ENCODE measurements at places on chromosomes 12 and 14.
A peak's percentile ranks its signal among the peaks of the same experiment; 100 is the strongest.

GRCh38 chr12:59365133-59365532 is 230.7 kb upstream of the SLC16A7 start:
- DNase-seq: no peak

- DNase-seq: no peak
Observed at GRCh38 chr12:108831309-108831991, 25.9 kb downstream of the SSH1 start.

DNA sequence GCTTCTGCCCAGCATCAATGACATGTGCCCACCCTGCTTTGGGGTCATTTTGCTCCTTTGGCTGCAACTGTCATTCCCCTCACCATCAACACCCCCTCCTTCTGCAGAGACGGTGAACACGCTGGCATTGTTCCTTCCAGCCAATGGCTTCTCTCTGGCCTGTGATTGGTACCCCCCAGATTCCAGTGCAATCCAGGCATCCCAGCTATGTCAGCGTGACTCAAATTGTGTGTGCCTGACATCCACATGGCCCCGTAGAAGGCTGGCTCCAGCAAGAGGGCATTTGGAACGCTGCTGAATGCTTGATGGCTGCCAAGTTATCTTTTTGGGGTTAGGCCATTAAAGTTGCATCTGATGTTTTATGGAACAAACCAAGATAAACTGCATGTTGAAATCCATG is 21.0 kb upstream of the CCND2 start:
- no peak for DNase-seq

- DNase-seq: no peak
Observed at GRCh38 chr14:95055318-95055717, 102.0 kb downstream of the DICER1 start.

GRCh38 chr14:99657645-99658155 is 12.8 kb downstream of the HHIPL1 start:
- DNase-seq: no peak

- DNase-seq: no peak
Observed at GRCh38 chr12:88052686-88053085, 23.5 kb upstream of the C12orf50 start.

DNA sequence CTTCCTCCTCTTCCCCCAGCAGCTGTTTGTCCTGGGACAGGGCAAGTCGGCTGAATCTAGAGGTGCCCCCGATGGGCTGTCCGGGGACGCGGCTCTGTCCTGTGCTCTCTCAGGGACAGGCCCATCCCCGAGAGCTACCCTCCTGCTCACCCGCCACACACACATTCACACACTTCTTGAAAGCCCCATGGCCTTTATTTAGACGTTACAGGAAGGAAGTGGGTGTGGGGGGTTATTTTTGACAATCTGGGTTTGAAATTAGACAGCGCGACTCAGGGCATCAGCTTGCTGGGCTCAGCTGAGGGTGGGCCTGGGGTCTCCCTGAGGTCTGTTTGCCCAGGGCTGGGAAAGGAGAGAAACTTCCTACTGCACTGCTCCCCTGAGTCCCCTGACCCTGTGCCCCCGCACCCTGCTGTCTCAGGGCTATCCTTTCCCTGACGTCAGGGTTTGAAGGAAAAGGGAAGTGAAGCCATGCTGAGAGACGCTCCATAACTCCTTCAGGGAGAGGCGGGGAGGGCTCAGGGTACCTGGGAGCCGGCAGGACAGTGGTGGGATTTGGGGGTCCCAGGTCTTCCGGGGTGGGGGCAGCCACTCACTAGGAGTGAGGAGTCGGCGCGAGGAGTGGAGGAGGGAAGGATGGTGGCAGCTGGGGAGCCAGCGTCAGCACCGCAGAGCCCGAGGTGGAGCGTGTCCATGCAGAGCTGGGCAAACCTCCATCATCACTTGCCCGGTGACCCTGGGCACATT is 8.1 kb downstream of the PTPN6 start:
- DNase-seq: peak; percentile 78

DNA sequence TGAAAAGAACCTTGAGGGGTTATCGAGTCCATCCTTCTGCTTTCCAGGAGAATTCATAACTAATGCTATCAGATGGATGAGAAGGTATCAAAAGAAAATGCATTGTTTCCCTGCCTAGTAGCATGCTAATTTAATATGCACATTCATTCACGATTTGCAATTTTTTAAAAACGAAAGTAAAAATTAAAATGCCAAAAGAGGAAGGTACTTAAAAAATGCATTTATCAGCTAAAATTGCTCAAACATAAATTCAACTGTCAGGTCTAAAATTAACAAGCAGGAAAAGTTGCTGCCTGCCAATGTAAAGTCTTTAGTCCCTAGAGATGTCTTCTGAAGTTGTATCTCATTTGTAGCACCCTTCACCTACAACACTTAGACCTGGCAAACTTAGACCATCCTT is 7.9 kb downstream of the ATF7 start:
- no peak for DNase-seq

GRCh38 chr12:80419644-80420043 is 24.4 kb upstream of the PTPRQ start:
- DNase-seq: no peak

DNA sequence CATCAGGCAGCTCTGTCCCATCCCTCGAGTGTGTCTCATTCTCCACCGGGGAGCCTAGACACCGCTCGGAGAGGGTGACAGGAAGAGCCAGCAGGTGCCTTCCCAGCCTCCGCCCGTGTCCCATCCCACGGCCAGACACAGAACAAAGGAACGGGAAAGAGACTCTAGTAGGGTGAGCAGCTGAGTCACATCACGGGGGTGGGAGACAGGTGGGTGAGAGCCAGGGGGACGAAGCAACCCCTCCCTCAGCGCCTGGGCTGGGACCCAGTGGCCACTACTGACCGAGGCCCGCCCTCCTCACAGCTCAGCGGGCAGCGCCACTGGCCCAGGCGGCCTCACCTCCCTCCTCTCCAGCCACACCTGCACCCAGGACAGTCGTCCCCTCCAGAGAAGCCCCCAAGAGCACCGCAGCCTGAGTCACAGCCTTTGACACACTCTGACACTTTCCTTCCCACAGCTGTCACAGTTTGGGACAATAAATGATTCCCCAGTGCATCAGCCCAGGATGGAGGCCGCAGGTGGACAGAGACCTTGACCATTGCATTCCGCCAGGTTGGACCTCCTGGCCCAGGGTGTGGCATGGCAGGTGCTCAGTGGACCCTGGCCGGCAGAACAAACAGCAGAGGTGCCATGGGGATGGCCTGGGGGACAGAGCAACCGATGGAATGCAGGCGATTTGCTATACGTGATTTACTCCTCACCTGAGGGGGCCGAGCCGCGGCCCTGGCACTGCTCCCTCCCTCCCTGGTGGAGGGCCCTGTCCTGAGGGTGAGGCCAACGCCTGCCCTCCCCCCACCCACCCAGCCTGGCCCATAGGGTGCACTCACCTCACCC is 45.4 kb upstream of the GALNT9 start:
- DNase-seq: no peak

GRCh38 chr14:106309423-106309822 is 783.0 kb downstream of the TMEM121 start:
- DNase-seq: no peak

- no peak for DNase-seq
Observed at GRCh38 chr12:130646716-130647370, 69.3 kb downstream of the RIMBP2 start.

- no peak for DNase-seq
Observed at GRCh38 chr14:58297412-58297761, 968 bp upstream of the ARID4A start.

DNA sequence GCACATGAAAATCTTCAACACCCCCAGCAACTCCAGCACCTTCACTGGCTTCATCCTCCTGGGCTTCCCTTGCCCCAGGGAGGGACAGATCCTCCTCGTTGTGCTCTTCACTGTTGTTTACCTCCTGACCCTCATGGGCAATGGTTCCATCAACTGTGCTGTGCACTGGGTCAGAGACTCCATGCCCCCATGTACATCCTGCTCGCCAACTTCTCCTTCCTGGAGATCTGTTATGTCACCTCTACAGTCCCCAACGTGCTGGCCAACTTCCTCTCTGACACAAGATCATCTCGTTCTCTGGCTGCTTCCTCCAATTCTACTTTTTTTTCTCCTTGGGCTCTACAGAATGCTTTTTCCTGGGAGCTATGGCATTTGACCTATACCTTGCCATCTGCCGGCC is 11.5 kb upstream of the OR11G2 start:
- no peak for DNase-seq

GRCh38 chr14:53663709-53664108 is 292.9 kb downstream of the BMP4 start:
- no peak for DNase-seq

GRCh38 chr12:41980390-41980789 is 164.3 kb downstream of the GXYLT1 start:
- DNase-seq: no peak

DNA sequence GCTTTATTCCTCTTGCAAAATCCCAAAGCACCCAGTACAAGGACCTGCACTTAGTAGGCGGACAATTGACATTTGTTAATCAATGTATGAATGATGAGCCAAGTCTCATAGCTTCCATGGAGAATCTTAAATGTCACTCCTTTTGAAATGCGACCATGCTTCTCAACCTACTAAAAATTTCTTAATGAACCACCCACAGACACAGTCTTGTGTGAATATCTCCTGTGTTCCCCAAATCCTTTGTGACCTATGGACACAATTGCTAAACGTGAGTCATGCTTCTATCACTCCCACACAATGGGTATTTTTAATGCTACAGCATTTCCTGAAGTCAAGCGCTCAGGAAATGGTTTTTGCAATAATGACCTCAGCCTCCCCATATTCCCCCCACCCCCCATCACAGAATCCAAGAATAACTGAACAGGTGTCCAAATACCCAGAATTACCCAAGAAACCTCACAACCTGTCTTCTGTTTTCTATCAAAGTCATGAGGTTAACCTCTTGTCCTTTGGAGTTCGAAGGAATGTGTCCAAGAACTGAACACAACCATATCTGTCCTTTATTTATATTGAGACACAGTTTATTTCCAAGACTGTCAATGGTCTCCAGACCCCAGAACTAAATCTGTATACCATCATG is 163.6 kb upstream of the PLEKHG7 start:
- no peak for DNase-seq

DNA sequence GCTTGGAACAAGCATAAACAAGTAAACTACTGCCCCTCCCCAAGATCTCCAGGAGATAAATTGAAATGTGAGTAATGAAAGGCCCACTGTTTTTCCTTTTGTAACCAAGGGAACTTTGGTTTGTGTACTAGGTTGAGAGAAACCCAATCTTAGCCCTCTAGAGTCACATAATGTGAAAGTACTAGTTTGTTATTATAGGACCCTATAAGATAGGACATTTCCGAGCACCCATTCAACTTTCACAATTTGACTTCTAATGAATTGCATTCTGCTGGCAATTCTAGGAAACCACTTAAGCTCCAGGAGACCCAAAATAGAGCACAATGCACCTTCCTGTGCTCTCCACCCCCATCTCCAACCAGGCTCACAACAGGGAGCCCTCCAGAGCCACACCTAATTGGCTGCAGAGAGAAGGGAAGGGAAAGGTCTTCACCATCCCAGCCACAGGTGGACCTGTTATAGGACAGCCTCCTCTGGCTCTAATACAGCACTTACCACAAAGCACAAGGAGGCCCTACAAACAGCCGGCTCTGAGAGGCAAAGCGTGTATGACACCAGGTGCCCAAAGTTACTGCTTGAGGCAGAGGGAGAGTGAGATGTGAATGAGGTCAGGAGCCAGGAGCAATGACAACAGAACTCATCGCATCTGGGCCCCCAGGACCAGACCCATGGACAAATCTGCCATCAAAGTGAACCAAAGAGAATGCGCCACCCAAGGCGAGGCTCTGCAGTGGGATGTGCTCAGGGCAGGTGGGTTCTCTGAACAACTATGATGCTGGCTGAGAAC is 163.3 kb upstream of the NTF3 start:
- DNase-seq: no peak

DNA sequence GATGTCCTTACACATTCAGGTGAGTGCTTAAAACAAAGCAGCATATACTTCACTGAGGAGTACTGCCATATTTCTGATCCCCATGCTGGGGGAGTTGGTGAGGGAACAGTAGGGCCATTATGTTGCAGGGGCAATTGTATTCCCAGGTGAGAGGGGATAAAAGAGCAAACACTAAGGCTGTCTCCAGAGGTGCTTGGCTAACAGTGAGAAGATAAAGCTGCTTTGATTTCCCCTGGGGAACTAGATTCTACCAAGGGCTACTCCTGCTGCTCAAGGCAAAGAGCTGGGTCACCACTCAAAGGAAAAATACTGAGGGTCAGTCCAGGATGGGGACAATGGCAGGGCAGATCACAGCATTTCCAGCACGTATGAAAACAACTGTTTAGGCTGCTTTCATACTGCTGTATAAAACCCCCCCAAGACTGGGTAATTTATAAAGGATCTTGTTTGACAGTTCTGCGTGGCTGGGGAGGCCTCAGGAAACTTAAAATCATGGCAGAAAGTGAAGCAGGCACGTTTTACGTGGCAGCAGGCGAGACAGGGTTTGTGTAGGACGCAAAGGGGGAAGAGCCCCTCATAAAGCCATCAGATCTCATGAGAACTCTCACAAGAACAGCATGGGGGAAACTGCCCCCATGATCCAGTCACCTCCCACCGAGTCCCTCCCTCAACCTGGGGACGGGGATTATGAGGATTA is 47.8 kb upstream of the OR5AU1 start:
- DNase-seq: no peak

DNA sequence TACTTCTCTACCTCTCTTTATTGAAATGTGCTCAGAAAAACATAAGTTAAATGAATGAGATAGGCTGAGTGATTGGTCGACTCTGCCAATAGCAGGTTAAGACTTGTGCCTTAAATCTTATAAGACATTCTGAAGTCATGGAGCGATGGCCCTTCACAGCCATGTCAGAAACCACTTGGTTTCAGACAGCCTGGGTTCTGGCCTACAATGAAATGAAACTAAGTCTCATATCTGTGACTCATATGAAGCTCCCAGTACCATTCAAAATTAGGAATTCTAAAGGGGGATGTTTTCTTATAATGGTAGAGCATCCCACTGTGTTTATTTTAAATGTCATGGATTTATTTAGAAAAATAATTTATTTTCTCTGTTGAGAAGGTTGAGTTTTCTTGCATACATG is 42.6 kb downstream of the PLXNC1 start:
- DNase-seq: no peak

GRCh38 chr14:92687681-92688433 is 60.6 kb downstream of the LGMN start:
- no peak for DNase-seq

DNA sequence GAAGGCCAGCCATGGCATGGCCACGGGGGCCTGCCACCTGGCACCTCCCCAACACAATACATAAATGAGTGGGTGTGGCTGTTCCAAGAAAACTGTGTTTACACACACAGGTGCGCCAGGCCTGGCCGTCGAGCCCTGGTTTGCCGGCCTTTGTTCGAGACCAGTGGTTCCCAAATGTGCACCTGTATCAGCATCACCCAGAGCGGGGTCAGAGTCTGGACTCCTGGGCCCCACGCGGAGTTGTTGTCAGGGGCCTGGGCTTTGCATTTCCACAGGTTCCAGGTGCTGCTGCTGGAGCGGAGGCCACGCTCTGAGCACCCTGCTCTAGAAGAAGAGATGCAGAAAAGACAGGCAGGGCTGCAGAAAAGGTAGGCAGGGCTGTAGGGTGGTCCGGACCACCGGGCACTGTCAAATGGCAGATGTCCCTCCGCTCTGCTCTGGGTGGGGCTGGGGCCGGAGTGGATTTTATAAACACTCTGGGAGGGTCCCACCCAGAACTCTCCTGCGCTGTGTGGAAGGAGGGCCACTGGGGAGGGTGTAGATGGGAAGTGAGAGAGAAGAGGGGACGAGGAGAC is 4.2 kb upstream of the ASPG start:
- no peak for DNase-seq

GRCh38 chr14:36493761-36494160 is 26.3 kb downstream of the NKX2-1 start:
- no peak for DNase-seq

GRCh38 chr14:90508536-90509254 is 111.9 kb downstream of the CALM1 start:
- DNase-seq: no peak

Measured in activated gamma-delta T cell treated with Interleukin-2 at 50 U/mL for 16 hours (primary cell).